Motor neuron (in vitro differentiated cells): ENCODE measurements at places on chromosomes 3 and 15. TPM values are rescaled to one million over a fixed set of nuclear protein-coding genes. Genes with fewer than 3 reads are reported as not detected.
A peak's percentile ranks its signal among the peaks of the same experiment; 100 is the strongest.

- ATAC-seq, result peak; percentile 50
Measured at GRCh38 chr3:7166460-7166859, 305.5 kb downstream of the GRM7 start.

ACOX2 gene
- total RNA-seq, result 0.41 and 0.47 TPM in 2 replicates

DNA sequence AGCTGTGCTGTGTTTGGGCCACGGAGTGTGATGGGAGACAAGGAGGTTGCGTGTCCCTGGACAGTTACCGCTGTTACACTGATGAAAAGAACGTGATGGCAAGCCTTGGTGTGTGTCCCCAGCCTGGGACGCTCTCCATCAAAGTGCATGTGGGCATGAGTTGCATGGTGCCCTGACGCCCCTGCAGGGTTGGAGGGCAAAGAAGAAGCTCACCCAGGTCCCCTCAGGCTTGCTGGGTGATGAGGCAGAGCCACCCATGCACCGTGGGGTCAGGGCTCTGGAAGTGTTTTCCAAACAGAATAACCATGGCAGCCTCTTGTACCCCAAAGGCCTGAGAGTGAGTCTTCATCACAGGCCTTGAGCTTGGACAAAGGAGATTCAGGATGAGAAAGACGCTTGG is 189.2 kb downstream of the ATP10A start:
- no peak for ATAC-seq

DNA sequence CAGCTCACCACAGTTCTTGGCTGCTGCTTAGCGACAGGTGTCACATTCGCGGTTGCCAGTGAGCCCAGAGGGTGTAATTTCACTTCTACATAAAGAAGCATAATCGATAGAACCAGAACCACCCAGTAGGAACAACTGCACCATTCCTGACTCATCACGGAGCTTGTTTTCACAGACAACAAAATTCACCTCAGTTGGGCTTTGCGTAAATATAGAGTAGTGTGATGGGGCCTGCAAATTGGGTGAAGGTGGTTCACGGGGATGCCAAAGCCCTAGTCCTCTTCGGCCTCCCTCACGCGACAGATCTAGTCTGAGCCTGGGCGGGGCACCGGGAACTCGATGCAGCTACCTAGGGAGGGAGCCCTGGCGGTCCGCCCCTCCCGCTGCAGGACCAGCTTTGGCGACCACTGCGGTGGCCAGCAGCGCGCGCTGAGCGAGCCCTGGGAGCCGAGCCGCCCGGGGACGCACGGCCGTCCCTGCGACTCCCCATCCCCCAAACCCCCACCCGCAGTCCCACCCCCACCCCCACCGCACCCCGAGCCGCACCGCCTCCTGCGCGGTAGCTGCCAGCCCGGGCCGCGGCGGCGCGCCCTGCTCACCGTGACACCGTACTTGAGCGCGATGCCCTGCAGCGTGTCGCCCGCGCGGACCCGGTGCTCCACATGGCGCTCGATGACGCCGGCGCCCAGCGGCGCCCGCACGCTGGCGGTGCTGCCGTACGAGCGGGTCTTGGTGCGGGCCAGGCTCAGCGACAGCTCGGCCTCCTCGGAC is 519 bp downstream of the LYSMD2 start:
- peak; percentile 85 for ATAC-seq

GRCh38 chr3:144032531-144033239 is 61.1 kb downstream of the DIPK2A start:
- ATAC-seq, result no peak

CAND2 gene
- total RNA-seq, result 6.1 and 6.7 TPM in 2 replicates

DNA sequence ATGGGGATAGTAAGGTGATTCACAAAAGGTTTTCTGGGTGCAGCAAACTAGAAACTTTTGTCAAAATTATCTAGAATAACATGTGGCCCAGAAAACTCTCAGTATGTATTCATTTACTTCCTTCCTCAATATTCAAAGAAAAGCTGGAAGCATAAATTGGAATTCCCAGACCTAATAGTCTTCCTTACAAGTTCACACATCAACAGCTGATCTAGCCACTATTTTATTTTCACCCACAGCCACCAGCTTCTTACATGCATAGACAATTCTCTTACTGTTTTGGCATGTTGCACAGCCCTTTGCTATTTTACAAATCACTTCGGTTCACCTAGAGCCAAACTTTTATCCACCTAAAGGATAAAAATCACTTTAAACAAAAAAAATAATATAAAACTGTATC is 647.8 kb upstream of the CCDC54 start:
- no peak for ATAC-seq

DNA sequence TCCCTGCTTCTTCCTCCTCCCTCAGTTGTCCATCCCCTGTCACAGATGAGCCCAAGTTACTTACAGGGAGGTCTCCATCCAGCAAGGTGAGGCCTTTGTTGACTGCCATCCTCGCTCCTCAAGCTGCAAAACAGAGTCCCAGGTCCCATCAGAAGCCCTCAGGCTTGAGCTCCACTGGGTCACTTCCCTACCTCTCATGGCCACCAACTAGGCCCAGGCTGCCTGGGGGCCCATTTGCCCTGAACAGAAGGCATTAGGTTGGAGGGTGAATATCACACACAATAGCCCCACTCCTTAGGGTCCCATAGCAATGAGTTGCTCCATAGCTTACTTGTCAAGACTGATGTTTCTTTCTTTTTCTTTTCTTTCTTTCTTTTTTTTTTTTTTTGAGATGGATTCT is 1.8 kb downstream of the PLIN1 start:
- no peak for ATAC-seq

GRCh38 chr3:147945968-147946519 is 536.9 kb downstream of the ZIC1 start:
- ATAC-seq, result peak; percentile 70

DNA sequence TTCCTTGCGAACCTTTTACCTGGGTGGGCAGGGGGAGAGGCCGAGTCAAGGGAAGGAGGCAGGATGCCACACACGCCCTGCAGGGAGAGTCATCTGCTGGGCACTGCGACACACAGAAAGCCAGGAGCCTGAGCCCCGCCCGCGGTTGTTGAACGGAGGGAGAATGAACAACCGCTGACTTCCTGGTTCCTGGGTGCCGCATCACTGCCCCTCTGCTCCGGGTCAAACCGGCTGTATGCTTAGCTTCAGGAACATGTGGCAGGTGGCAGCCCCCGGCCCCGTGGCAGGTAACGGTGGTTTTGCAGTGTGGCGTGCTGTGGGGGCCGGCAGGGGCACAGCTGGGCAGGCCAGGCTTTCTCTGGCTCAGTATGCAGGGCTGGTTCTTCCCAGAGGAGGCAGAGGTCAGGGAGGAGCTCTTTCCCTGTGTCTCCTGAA is 33.4 kb downstream of the APBA2 start:
- ATAC-seq, result no peak

DNA sequence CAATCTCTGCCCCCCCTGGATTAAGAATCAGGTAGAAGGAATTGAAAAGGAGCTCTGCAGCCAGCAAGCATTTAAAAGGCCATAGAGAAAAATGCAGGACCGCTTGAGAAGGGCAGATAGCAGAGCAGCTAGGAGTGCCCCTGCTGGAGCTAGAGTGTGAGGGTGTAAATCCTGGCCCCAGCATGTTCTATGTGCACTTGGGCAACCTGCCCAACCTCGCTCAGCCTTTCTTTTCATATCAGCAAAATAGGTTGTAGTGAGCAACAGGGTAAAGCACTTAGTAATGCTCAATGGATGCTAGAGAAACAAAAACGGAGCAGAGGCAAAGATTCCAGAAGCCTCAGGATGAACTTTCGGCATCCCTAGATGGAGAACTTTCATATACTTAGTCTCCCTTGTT is 25.0 kb upstream of the THBS1 start:
- ATAC-seq, result no peak

DNA sequence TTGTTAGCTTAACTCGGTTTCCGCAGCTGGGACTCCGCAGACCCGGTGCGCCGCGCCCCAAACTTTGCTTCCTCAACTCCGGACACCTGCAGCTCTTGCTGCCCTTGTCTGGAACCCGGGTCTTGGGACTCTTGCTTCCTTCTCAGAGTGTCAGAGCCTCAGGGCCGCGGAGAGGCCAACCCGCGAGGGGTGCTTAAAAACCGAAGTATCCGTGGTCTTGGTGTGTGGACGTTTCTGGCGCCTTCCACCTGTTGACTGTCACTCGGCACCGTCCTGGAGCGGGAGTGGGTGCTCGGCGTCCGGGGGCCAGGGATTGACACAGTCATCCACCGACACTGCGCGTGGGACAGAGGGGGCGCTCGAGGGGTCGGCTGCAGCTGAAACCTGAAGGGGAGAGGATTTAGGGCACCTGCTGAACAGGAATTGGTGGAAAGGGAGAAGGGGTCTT is 386 bp downstream of the SQOR start:
- peak; percentile 2 for ATAC-seq

SMCO1 gene
- total RNA-seq, result 0.28 and 0.49 TPM in 2 replicates

DNA sequence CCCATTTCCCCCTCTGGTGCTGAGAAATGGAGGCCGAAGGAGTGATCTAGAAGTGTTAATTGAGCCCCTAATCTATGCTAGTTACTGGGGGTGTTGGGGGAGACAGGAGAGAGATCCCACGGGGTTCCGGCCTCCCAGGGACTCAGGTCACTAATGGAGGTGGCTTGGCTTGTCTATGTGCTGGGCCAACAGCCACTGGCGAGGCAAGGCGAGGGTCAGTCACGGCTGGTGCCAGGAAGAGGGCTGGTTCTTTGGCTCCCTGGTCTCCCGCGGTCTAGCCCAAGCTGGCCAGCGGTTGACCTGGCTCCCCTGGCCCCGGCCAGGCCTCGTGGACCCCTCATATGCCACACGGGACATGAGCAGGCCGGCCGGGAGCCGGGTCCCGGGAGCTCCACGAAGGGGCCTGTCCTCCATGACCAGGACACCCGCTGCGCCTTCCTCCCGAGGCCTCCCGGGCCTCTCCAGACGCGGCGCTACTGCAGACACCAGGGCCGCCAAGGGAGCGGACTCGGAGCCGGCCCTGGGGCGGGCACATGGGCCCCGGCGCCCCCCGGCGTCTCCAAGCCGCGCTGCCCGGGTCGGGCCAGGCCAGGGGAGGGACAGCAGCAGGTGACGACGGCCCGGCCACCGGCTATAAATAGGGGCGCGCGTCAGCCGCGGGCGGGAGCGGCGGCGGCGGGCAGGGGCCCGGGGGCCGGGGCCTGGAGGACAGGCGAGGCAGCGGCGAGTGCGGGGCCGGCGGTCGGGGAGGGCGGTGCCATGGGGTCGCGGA is at the start of gene ALPK3:
Gene ALPK3 (plus strand): TSS at position 663 of the 772 bp plus-strand sequence. CDS start 97 bp downstream, at position 760.
- peak; percentile 81 for ATAC-seq
